NCI-H187 (cell line): ENCODE measurements at places on chromosomes 7 and 10.
A peak's percentile ranks its signal among the peaks of the same experiment; 100 is the strongest.

DNA sequence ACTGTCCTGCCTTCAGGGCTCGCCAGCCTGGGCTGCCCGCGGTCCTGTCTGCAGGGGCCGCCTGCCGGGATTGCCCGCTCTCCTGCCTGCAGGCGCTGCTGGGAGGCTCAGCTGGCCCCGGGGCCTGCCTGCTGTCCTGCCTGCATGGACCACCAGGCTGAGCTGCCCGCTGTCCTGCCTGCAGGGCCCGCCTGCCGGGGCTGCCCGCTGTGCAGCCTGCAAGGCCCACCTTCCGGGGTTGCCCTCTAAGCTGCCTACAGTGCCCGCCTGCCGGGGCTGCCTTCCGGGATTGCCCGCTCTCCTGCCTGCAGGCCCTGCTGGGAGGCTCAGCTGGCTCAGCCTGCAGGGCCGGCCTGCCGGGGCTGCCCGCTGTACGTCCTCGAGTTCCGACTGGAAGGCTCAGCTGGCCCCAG lies 164.4 kb downstream of the GLRX3 start:
- DNase-seq, result no peak

DNA sequence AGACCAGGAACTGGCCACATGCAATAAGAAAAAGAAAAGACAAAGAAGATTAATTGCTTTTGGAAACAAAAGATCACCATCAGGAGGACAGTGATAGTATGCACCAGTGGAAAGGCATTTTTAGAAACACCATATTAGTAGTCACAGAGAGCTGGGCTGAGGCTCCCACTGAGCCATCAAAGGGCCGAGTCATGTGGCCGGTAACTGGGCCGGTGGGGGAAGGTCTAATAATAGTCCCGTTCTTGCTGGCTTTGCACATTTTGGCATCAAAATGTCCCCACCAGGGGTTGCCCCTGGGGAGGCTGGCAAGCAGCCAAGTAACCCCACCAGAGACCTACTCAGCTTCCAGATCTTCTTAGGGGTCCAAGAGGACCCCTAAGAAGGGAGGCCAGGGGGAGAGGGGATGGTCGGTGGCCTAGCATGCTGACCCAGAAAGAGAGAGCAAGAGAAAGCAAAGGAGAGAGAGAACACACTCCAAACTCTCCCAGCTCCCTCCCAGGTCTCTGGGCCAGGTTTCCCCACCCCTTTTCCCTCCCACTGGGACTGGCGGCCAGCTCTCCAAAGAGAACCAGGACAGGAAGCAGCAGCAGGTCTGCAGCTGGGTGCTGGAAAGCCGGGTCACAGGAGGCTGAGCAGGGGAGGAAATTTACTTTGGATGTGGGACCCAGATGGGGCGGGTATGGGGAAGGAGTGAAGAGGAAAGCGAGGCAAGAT lies 70.2 kb upstream of the FGFR2 start:
- no peak for DNase-seq

DNA sequence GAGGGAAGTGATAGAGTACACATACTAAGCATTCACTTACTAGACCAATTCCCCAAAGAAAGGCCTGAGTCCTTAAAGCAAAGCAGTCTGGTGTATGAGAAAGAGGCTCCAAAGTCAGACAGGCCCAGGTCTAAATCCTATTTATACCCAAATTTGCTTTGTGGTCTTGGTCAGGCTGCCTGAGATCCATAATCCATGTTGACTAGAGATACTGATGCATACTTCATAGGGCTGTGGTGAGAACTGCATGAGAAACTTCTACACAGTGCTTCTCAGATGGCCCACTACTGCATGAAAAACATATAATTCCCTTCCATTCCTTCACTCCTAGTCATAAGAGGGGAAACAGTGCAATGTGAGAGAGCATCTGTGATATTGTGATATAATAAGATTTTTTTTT lies 81.6 kb upstream of the SP4 start:
- no peak for DNase-seq

GRCh38 chr10:133180965-133181639 lies 21.1 kb downstream of the KNDC1 start:
- no peak for DNase-seq

- no peak for DNase-seq
These were observed 192.2 kb upstream of the TBX20 start for GRCh38 chr7:35446091-35446490.

DNA sequence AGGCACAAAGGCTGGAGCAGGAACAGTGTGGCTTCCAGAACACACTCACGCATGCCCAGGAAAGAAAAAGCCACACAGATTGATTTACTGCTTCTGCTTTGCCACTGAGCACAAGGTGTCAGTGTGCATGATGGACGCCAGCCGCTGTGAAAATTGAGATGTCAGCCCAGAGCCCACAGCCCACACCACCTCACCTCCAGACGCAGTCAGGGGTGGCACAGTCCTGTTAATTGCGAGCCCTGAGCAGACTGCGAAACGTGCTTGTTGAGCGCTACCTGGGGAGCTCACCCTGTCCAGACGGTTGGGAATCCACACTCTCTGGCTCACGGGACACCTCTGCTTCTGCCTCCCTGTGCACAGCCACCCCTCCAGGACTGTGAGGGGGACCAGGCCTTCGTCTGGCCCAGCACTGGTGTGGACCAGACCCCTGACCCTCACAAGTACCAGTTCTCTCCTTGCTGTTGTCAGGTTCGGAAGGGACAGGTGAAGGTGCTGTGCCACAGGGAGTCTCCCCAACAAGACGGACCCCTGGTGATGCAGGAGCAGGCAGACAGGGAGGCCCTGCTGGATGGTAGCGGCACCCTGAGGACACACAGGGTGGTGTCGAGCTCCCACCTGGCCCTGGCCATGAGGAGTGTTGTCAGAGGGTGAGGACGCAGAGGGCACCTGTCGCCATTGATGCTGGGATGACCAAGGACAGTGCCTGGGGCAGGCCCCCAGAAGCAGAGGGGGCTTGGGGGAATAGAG lies 15.3 kb downstream of the RASGEF1A start:
- no peak for DNase-seq

GRCh38 chr7:108049962-108050361 lies 47.0 kb upstream of the LAMB1 start:
- no peak for DNase-seq

DNA sequence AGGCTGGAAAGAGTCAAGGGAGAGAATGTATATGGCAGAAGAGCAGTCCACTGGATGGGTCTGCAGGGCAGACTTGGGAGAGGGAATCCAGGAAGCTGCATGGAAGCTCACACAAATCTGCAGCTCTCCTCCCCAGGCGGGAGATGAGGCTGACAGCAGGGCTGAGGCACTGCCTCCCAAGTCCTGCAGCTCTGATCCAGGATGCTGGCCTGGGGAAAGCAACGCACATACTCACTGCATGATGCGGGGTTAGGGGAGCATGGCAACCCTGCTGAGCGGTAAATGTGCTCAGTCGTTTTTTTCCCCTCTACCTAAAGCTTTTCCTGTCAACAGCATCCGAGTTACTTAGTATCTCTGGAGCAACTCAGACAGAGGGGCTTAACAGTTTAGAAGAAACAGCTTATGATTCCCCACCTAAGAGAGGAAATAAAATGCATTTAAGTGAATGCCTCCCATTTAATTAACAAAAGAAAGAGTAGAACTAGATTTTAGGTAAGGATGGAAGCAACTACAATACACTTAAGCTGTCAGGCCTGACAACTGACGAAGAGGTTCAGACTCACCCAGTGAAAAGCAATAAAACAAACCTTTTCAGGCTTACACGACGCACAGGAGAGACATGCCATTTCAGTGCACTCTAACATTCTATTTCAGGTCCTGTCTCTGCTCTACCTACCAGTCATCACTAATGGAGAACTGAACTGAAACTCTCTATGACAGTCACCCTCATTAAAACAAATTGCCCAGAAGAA lies 37.0 kb downstream of the CHCHD3 start:
- DNase-seq, result no peak

DNA sequence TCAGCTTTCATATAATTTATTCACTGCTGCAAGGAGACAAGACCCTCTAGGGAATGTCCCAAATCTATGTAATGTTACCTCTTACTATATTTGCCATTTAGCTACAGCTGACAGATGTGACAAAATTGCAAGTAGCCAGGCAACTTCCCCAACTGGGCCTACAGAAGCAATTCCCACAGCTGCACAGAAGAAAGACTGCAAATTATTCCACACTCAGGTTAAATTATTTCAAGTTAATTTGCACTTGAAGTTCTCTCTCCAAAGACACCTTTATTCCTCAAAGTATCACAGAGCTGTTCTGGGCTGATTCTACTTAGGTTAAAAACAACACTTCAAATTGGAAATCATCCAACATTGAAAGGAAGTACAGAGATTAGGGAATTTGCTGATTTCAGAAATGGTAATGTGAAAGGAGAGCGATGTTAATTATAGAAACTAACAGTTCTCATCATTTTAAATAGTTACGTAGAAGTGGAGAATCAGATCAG lies 133.6 kb downstream of the THSD7A start:
- DNase-seq, result no peak

- peak; percentile 21 for DNase-seq
These were observed 173.0 kb upstream of the RHEB start for GRCh38 chr7:151692721-151693120.

GRCh38 chr7:54485044-54485443 lies 57.1 kb upstream of the VSTM2A start:
- DNase-seq, result no peak

DNA sequence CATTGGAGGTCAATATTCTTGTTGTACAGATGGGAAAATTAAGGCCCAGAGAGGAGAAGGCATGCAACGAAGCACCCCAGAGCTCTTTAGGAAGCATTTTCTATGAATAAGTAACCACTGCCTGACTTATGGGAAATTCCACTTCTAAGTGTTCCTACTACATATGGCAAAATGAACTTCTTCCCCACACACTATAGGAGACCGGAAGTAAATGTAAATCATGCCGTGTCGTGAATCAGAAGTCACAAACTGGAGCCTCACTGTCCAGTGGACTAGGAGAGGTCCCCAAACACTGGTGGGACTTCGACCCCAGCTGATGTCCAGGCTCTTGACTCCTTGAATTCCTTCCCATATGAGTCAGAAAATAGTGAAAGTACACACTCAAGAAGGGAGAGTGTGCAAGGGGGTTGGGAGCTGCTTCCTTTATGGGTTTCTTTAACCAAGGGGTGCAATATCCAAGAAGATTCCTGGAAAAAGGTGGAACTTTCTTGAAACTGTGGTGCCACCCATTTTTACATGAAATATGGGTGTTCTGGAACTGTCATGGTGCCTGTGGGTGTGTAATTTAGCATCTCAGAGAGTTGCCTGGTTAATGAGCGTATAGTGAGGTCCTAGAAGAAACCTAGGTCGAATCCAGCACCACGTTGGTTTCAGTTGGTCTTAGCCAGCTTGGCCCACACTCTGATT lies 6.7 kb downstream of the RASSF4 start:
- DNase-seq, result no peak

DNA sequence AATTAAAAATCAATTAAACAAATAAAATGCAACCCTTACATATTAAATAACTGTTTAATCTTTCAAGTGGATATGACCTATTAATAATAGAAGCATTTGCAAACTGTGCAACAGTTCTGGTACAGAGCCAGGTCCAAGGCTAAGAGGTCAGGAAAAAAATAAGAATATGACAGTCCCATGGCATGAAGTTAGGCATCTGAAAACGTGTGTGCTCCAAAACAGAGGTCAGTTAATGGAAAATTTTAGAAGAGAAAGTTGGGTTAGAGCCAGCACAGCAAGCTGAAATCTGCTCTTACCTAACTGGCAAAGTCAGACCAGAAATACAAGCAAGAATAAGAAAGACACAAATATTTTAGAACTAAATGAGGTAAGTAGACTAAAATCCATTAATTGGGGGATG lies 757.7 kb downstream of the GRM8 start:
- no peak for DNase-seq

DNA sequence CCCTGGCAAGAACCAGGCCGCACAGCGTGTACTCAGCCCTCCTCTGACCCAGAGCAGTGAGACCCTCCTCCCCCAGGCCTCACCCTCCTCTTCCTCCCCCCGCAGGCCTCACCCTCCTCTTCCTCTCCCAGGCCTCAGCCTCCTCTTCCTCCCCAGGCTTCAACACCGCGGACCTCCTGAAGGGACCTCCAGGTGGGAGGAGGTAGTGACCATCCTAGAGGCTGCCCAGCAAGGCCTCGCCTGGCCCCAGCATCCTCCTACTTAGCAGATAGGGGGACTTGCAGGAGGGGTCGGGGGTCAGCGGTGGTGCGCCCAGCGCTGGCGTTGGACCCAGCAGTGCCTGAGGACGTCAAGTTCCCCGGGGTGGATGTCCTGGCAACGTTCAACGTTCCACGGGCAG lies 270.8 kb downstream of the ELFN1 start:
- DNase-seq, result no peak

DNA sequence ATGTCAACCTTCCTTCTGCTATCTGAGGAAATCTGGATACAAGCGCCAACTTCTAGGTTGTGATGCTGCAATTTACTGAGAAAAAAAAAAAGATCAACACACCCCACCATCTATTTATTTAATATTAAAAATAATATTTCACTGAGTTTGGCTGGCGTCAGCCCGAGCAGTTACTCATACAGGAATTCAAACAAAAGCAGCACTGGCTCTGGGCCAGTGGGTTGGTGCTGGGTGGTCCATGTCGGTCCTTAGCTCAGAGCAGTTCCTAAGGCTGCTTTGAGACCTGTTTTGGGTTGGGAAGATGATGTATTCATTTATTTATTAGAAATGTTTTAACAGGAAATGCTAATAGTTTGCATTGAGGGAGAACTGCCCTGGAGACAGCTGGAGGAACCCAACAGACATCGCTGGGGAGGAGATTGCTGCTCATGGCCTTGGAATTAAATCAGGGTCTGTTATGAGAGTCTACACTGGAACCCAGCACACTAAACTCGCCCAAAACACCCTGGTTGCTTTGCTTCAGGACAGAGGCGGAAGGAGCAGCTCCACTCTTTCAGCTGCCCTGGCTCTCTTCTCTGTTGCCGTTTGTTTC lies 36.3 kb upstream of the GOT1 start:
- no peak for DNase-seq

DNA sequence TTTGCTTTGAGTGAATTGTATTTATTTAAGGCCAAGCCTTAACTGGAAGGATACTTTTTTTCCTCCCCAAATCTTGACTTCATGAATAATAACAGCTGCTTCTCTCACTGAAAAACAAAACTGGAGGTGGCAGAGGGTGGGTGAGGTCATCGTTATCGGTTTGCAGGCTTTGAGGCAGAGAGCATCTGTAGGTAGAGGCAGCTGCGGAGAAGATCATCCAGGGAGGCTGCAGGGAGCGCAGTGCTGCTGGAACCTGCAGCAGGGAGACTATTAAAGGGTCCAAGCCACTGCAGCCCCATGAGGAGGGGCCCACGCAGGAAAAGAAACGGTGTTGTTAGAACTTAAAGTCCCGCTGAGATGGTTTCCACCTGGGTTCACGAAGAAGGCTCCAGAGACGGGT lies 112.1 kb upstream of the SDK1 start:
- DNase-seq, result no peak

- no peak for DNase-seq
These were observed 18.3 kb downstream of the KLLN start for GRCh38 chr10:87844837-87845623.

DNA sequence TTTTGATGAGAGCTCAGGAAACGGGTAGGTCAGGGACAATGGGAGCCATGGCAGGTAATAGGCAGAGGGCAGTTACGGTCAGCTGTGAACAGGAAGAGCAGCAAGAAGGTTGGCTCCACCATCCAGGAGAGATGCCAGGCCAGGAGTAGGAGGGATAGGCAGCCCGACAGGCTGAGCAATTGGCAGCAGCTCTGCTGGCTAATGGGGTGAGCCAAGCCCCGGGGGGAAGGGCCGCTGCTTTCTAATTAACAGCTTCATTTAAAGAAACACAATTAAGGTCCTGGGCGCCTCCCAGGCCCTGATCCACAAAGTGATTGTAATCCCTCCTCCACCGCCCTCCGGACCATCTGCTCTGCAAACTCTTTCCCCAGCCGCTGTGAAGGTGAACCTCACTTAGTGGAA lies 23.7 kb downstream of the SH2B2 start:
- DNase-seq, result no peak
